ENCODE measurements at places on chromosomes 16 and 17.

DNA sequence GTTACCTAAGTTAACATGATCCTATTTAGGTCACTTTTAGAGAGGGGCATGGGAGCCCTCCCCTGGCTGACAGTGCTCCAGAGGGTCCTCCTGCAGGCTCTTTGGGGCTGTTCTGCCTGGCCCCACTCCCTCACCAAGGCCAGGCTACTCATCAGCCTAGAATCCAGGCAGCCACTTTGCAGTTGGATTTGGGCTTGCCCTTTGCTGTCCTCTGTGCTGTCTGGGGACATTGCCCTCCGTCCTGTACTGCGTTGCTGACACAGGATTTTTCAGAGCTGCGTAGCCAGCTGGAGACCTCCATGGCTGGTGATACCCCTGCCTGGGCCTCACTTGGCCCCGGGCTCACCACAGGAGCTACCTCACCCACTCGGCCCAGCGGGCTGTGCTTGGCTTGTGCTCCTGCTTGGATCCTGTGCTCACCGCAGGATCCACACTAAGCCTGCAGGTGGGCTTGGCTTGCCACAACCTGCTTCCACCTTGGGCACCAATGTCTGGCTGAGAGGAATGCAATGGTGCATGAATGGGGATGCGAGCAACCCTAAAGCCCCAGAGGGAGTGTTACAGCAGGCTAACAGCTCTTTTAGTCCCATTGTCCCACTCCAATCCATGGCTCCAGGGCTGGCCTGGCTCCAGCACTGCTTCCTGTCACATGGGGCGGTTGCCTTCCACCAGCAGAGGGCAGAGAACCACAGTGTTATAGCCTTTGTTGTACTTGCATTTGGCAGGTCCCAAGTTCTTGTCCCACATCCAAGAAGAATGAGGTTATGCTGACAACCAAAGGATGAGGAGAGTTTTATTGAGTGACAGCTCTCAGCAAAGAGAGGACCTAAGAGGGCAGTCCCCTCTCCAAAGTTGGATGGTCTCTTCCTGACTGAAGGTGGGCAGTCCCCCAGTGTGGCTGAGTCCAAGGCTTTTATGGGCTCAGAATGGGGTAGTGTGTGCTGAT lies 21.5 kb downstream of the CCL4 start:
- no peak for DNase-seq

- DNase-seq: peak; percentile 69
Measured at GRCh38 chr16:84726079-84726668, 26.4 kb downstream of the USP10 start.

DNA sequence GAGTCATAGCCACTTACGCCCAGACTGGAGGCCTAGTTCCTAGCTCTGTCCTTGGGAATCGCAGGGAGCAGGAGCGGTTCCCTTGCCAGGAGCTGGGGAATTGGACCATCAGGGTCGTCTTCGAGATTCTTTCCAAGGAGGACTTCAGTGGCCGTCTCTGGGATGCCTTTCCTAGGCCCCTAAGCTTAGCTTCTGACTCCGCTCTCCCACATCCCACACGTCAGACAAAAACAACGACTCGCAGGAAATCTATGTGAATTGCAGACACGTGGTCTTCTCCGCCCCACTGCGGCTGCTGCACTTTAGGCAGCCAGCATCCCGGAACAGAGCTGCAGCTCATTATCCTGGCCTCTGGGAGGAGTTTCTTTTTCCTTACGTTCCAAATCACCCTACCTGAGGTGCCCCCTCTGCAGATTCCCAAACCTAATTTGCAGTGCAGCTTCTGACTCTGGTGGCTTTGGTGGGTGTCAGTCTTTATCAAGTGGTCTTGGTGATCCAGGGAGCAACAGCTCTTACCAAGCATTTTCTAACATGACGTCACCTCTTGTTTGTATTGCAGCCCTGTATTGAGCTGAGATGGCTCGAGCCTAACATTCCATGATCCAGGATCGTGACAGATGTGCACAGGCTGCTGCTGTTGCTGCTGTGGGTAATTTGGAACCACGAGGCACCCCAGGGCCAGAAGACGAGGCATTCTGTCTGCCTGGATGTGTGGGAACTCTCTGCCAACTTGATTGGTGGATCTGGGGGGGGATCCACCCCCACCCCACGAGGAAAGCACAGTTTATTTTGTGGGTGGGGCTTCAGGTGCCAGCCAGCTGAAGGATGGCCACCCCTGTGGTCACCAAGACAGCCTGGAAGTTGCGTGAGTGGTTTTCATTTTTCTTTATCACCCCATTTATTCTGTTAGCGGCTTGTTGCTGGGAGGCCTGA lies 1.1 kb downstream of the KATNB1 start:
- peak; percentile 29 for DNase-seq

GRCh38 chr16:15960124-15960971 lies 10.9 kb downstream of the ABCC1 start:
- no peak for DNase-seq

- no peak for DNase-seq
Measured at GRCh38 chr17:82449131-82449882, 1.2 kb downstream of the CYBC1 start.

DNA sequence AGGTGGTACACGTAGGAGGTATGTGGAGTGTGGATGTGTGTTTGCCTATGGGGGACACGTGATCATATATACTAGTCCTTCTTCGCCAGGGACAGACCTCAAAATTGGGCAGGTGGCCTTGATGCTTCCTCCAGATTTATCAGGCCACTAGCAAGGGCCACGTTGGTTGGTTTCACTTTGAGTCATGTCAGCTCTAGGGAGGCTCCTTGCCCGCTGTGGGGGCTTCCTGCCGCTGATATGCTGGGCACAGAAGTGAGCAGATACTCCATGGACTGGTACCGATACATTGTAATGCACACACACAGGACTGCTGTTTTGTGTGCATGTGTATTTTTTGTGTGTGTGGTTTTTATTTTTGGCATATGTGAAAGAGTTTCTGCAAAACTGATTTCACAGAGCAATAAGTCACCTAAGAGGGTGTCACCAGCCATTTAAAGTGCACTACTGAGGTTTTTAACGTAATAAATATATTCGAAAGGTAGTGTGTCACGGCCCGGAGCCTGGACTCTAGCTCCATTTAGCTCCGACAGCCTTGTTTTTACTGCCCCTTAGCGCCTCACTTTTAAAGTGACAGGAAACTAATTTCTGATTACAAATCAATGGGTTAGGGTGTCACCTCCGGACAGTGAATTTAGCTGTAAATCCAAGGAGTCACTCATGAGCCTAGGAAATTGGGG lies 605.5 kb upstream of the SALL1 start:
- no peak for DNase-seq
